ENCODE measurements at places on chromosomes 4 and X.

DNA sequence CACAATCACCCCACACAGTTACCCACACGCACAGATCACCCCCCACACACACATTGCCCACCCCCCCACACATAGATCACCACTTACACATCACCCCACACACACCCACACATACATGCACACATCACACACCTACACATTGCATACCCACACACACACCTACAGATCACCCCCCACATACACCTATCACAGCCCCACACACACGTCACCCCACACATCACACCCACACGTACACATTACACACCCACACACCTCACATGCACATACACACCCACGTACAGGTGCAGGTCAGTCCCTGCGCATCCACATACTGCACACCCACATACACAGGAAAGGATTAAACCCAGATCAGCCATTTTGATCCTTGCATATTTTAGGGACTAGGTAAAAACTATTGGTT lies 15.3 kb upstream of the TADA2B start:
- no peak for DNase-seq

- no peak for DNase-seq
Observed at GRCh38 chr4:150799207-150799606, 215.9 kb downstream of the LRBA start.

DNA sequence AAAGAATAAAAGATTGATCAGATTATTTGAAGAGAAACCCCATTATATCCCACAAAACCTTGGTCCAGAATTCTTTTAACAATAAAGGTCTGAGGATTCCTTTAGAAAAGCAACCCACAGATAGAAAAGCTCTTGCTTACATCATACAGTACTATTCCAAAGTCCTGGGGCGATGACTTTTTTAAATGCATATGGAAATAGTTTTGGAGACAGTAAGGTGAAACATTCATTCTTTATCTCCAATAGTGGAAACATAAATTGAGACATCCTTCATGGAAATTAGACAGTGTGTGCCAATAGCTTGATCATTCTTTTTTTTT lies 85.7 kb upstream of the UCP1 start:
- DNase-seq: no peak

DNA sequence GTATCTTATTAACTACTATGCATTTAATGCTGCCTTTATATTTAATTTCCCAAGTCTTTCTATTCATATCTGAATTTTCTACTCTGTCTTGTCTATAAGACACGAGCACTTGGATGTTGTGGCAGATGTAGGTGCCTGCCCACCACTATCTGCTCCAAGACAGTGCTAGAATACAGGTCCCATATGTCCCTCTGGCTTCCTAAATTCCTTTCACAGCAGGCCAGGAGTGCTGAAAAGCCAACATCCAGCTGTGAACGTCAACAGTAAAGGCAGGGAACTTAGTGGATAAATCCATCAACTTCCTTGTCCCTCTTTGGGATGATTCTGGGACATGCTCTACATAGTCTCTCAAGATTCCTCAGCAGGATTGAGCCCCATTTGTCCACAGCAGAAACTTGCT lies 245.1 kb upstream of the ETNPPL start:
- DNase-seq: no peak

DNA sequence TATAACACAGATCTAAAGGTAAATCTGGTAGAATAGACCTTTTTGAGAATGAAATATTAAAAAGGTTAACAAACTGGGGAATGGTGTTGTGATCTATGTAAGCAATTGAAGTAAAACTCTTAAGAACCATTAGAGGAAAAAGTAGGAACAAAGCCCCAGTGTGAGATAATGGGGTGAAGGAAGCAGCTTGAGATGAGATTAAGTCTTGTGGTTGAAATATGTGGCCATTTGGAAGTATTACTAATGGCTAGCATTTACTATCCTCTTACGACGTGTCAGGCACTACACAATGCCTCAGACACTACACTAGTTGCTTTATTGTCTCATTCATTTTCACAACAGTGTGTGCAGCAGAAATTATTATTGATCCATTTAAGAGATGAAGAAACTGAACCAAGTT lies 25.9 kb upstream of the NDNF start:
- no peak for DNase-seq

DNA sequence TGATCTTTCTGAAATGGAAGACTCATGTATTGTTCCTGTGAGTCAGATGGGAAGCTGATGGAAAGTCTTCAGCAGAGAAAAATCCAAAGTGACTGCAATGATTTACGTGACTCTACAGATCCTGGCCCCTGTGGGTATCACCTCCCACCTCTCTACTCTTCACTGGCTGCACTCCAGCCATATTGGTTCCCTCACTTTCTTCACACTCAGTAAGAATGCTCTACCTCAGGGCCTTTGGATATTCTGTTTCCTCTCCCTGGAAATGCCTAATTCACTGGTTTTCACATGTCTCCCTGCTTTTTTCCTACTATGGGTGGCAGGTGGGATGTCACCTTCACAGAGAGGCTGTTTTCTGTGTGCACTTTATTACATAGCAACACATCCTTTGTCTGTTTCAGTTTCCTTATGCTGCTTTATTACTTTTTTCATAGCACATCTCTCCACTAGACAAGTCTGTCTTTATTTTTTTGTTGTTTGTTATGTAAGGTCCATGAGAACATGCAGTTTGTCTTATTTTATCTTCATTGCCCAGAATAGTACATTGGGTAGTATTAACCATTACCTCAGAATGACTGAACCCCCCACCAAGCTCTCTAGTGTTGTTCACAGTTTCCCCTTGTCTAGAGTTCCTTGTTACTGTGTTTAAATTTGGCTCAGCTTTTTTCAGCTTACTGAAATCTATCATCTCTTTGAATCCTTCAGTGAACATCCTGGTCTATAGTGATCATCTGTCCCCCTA lies 57.6 kb upstream of the CLNK start:
- DNase-seq: no peak

- no peak for DNase-seq
Observed at GRCh38 chrX:703866-704265, 73.3 kb downstream of the SHOX start.

- DNase-seq: no peak
Observed at GRCh38 chrX:123665197-123665596, 67.7 kb downstream of the THOC2 start.

Data from stimulated activated CD8-positive, alpha-beta memory T cell treated with anti-CD3 and anti-CD28 coated beads, Interleukin-15, amount 100 ng/mL, for 4 hours (primary cell).